ENCODE measurements at places on chromosomes 4 and X.

GRCh38 chr4:96407738-96408463, 568.0 kb downstream of the PDHA2 start:
- DNase-seq: no peak

DNA sequence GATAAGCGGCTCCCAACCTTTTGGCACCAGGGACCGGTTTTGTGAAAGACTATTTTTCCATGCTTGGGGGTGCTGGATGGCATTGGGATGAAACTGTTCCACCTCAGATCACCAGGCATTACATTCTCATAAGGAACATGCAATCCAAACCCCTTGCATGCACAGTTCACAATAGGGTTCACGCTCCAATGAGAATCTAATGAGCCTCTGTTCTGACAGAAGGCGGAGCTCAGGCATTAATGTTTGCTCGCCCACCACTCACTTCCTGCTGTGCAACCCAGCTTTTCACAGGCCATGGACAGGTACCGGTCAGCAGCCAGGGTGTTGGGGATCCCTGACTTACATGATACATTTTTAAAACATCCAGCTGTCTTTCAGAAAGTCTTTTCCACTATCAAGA, 187.3 kb downstream of the SLC39A8 start:
- no peak for DNase-seq

DNA sequence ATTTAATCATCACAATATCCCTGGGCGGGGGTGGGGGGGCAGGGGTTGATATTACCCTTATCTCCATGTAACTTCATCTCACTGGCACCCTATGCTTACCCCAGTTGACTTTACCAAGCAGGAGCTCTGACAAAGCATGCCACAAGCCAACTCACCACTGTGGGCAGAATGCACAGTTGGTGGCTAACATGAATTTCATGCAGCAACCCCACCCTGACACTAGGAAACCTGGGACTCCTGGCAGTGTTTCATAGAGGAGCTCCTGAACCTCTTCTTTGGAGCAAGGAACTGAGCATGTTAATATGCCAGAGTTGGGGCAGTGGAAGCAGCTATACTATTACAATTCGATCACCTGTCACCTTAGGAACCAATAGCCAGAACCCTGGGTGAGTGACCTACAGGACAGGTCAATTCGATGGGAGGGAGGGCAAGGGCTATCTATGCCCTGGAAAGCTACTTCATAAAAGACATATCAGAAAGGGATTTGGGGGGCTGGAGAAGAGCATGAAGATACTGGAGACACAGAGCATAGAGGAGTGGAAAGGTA, 97.2 kb upstream of the ACSL4 start:
- DNase-seq: no peak

DNA sequence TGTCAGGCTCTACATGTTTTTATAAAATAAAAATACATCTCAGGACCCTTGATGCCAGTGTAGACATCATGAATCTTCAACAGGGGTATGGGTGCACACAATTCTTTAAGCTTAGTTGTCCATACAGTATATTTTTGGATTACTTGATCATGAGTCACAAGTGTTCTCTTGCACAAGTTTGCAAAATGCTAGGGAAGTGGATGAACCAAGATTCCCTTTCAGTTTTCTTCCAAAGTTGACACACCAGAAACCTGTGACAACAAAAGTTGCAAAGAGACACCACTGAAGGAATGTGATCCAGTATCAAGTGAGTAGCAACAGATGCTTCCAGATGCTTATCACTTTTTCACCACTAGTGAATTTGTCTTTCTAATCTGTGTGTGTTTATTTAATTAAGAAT, 1021.2 kb downstream of the PCDH7 start:
- DNase-seq: no peak

GRCh38 chr4:24266951-24267722, 317.2 kb downstream of the DHX15 start:
- DNase-seq: no peak

- DNase-seq: no peak
Observed at GRCh38 chr4:101064541-101065180, 282.7 kb downstream of the PPP3CA start.

- DNase-seq: no peak
Observed at GRCh38 chrX:130118441-130119311, 8.4 kb upstream of the ELF4 start.

GRCh38 chr4:156778606-156779005, 193.0 kb downstream of the PDGFC start:
- DNase-seq: no peak

- no peak for DNase-seq
Observed at GRCh38 chr4:139556724-139557555, 921 bp upstream of the SETD7 start.

DNA sequence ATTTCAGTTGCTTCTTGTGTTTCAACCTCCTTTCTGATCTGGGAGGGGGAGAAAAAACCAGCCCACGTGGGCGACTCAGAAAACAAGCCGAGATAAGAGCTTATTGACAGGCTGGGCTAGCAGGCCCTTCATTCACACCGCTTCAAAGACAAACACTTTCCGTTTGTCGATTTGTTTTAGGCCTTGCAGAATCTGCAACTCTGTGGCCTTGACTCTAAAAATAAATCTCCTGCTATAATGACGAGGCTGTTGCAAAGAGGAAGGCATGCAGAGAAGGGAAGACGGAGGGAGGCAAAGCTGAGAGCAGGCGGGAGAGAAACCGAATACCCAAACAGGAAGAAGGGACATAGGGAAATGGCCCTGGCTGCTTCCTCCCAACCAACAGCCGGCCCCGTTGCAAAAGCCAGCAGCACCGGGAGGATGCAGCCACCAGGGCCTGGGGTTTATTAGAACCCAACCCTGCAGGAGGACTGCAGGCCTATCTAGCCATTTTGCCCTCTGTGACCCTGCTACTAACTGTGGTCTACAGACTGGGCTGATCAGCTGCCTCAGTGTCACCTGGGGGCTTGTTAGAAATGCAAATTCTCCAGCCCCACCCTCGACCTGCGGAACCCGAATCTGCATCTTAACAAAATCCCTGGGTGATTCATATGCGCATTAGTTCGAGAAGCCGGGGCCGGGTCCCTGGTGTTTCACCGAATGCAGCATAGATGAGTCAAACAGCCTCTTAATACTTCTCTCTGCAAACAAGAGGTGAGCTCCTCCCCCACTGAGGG, 325.5 kb downstream of the BCOR start:
- DNase-seq: peak; percentile 25

DNA sequence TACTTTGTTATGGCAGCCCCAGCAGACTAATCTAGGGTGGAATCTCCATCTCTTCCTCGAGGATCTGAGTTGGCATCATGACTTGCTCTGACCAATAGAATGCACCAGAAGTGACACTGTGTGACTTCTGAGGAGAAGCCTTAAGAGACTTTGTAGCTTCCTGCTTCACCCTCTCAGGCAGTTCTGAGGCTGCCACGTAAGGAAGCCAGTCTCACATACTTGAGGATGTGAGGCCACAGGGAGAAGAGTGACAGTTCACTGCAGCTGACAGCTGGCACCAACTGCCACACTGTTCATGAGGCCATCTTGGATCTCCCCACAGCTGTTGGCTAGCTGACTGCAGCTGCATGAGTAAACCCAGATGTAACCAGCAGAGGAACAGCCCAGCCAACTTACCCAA, 29.3 kb upstream of the BCOR start:
- DNase-seq: no peak

GRCh38 chr4:35250761-35251160, 993.6 kb downstream of the ARAP2 start:
- no peak for DNase-seq

DNA sequence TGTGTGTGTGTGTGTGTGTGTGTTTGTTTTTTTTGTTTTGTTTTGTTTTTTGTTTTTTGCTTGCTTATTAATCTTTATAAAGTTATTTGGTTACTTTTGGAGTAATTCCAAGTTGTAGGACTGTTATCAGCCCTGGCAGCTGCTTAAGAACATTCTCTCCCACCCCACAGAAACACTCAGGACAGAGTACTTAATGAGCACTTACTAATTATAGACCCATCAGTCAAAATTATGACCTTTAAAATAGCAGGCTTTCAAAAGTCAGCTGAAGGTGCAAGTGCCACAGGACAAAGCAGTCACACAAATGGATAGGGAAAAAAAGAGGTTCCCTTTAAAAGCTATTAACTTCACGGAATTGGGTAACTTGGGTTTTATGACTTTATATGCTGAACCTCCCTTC, 69.0 kb downstream of the BEND2 start:
- no peak for DNase-seq

- DNase-seq: no peak
Observed at GRCh38 chr4:109327641-109328040, 25.2 kb upstream of the COL25A1 start.

DNA sequence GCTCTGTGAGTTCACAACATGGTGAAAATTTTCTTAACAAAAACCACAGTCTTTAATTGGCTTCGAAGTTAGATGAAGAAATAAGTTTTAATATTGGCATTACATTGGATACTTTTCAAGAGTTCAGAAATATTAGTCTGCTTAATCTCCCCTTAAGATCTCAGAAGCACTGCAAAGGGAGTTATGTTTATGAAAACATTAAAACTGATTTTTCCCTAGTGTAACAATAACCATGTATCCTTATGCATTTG, 1.5 kb downstream of the SETD7 start:
- no peak for DNase-seq

GRCh38 chr4:53702334-53703266, 111.3 kb upstream of the LNX1 start:
- DNase-seq: no peak

- DNase-seq: no peak
Observed at GRCh38 chr4:172652369-172652768, 516.2 kb upstream of the GALNT7 start.

DNA sequence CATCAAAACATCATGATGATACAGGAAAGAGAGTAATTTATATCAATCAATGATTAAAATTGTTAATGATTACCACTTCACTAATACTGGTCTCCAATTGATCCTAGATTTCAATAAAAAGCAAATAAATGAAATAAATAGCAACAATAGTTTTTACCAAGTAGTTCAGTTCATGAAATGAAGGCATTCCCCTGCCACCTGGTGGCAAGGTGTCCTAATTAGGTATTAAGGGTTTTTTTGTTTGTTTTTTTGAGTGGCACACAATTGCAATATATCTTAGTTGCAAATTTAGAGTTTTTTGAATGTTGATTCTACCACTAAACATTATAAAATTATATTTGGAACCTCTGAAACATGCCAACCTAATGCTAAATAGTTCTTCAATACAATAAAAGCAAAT, 157.4 kb upstream of the PDE5A start:
- no peak for DNase-seq

GRCh38 chrX:136157187-136157586, 9.9 kb downstream of the FHL1 start:
- no peak for DNase-seq

GRCh38 chr4:112509243-112510141, 6.5 kb downstream of the NEUROG2 start:
- DNase-seq: no peak

DNA sequence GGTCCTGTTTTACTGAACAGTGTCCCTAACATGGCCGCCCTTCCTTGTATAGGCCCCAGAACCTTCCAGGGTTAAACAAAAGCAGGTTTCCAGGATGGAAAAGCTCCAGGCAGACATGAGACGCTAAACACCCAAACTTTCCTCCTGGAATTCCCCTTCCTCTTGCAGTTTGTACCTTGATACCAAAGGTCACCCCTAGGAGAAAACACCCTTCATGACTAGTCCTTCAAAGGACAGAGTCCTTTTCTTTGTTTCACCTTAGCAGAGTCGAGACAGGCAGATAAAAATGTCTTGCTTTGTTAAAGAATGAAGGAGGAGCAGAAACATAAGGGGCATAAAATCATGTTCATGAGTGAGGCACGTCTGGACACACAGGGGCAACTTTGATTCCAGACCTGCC, 247.5 kb downstream of the BCOR start:
- no peak for DNase-seq

DNA sequence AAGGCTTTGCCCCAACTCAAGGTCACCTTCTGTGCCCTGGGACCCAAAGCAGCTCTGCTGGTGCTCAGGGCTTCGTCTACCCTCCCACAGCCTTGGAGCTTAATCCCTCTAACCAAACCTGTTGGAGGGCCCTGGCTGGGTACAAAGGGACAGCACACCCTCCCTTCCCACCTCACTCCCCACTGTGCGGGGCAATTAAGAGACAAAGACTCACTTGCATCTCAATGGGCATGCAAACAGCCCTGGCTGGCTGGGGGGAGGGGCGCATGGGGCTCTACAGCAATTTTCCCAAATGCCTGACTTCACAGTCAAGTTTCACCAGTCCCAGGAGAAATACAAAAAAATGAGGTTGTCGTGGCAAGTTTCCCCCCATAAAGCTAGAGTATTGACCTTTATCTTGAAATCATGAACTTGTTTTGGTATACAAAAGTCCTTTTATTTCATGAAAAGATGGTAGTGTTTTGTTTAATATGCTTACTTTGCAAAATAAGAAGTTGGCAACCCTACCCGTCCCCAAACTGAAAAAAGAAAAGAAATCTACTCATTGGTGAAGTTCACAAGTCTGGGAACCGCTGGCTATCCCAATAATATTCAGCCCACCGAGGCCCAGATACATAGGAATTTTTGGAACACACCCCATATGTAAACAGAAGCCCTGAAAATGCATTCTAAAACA, 4.1 kb upstream of the CD99L2 start:
- no peak for DNase-seq

DNA sequence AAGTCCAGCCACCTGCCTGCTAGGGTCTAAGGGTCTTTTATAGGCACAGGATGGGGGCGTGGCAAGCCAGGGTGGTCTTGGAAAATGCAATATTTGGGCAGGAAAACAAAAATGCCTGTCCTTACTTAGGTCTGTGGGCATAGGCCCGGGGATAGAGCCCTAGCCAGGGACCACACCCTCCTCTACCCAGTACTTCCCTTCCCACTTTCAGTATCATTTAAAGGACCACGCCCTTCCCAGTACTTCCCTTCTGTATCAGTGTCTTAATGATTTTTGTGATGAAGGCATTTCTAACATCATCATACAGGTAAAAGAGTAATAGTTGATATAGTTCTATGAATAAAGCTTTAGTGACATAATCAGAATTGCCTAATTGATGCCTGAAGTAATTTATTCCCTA, 11.4 kb downstream of the BANK1 start:
- no peak for DNase-seq

DNA sequence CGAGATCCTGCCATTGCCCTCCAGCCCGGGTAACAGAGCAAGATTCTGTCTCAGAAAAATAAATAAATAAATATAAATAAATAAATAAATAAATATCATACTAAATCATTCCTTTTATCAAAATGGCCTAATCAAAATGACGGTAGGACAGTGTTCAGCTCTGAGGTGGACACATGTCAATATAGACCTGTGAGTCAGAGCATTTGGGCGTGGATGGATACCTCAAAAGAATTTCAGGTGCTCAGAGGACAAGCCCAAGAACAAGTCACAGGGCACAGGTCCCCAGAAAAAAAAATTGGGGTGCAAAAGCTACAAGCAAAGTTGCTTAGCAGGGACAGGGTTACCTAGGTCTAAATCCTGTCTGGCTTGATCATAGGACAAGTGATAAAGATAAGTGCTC, 204.7 kb upstream of the HS3ST1 start:
- no peak for DNase-seq

DNA sequence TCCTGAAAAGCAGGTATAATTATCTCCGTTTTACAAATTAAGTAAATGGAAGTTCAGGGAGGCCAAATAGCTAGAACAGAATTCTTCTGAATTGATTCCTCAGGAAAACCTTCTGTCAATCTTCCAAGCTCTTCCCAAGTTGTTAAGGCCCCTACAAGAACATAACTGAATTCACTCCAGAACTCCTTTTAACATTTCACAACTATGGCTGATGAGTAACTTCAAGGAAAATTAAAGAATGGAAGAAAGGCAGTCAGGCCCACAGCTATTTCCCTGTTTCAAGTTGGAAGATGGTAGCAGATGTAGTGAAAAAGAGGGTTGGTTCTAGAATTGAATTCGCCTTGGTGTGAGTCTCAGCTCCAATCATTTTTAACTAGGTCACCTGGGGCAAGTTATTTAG, 15.9 kb downstream of the SETD7 start:
- DNase-seq: no peak

Measured in stimulated activated CD4-positive, alpha-beta T cell treated with anti-CD3 and anti-CD28 coated beads, Interleukin-1b, Interleukin-23, amount 100 ng/mL, for 1 hour (primary cell).